ENCODE measurements at places on chromosomes 16 and 17.
A peak's percentile ranks its signal among the peaks of the same experiment; 100 is the strongest.

DNA sequence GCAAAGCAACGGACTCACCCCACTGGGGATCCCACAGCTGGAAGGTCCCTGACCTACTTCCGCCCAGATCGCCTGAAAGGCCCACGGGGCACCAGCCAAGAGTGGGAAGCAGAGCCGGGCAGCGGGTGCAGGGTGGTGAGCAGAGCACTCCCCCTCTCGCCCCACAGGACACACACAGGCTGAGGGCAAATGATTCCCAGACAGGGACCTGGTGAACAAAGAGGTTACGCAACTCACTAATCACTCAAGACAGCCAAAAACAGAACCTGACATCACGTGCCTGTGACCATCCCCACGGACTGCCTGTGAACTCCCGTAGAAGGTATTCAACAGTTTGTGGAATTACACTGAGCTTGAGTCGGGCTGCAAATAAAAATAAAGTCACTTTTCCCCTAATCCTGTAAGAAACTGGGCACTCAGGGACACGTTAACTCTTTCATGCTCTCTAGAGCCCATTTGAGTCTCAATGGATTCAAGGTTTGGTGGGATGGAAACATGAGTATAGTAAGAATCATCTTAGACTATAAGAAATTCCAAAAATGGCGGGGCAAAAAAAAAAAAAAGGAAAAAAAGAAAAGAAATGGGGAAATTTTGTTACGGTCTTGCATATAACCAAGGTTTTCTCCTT lies 396.1 kb downstream of the SOX9 start:
- DNase-seq, result peak; percentile 21

DNA sequence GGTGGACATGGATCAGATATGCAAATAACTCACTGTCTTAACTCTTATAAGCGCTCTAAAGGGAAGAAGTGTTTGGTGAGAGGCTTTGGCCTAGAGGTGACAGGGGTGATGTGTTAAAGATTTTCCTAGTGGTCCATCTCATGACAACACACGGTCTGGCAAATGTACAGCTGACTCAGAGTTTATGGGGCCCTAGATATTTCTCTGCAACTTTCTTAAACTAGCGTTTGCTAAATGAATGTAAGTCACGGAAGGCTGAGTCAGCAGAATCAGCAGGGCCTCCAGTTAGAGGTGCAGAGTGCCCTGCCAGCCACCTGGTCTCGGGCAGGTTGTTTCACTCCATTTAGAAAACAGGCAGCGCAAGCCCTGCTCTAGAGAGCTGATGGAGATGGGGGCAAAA lies 40.1 kb downstream of the CLEC16A start:
- DNase-seq, result peak; percentile 68

- no peak for DNase-seq
Measured at GRCh38 chr17:75266316-75267152, 4.5 kb downstream of the MIF4GD start.

DNA sequence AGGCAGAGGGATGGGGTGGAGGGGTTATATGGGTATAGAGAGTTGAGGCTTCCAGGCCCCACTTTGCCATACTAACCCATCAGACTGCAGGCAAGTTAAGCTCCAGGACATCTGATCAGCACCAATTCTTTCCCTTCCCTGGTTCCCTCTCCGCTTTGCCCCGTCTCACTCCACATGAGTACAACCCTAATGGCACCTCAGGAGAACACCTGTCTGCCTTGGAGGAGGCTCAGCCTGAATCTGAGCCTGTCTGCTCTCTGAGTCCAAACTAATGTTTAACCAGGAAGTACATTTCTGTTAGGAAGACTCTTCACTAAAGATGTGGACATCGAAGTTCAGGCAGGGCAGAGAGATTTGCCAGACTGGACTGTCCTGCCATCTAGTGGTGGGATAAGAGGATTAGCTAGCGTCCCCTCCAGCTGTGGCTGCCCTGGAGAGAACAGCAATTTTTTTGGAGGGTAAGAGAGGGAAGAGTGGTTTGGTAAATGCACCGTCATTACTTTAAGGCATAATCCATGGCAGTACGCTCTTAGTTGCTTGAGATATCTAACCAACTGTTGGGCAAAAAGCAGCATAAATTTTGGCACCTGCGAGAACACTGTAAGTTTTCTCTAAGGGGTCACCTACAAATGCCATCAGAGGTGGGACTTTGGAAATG lies 29.2 kb upstream of the LRRC75A start:
- DNase-seq, result peak; percentile 87

GRCh38 chr17:82645516-82645915 lies 2.7 kb downstream of the WDR45B start:
- peak; percentile 19 for DNase-seq

GRCh38 chr16:17509194-17509593 lies 38.4 kb upstream of the XYLT1 start:
- no peak for DNase-seq

DNA sequence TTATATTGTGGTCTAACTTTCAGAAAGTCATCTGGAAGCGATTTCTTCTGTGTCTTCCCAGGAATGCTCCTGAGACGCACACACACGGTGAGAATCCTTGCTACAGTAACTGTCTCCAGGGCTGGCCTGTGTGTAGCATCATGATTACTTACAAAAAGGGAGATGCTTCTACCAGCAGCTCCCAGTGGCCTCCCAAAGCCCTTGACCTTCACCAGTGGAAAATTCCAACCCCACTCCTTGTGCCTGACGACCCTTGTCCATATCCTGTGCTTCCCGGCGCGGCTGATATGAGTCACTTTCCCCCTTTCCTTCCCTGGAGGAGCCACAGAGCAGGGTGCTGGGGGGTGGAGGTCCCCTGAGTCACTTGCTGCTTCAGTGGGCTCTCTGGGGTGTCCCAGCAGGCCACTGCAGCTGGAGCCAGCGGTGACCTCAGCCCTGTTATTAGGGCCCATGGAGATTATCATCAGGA lies 22.1 kb upstream of the NAT9 start:
- DNase-seq, result peak; percentile 68

DNA sequence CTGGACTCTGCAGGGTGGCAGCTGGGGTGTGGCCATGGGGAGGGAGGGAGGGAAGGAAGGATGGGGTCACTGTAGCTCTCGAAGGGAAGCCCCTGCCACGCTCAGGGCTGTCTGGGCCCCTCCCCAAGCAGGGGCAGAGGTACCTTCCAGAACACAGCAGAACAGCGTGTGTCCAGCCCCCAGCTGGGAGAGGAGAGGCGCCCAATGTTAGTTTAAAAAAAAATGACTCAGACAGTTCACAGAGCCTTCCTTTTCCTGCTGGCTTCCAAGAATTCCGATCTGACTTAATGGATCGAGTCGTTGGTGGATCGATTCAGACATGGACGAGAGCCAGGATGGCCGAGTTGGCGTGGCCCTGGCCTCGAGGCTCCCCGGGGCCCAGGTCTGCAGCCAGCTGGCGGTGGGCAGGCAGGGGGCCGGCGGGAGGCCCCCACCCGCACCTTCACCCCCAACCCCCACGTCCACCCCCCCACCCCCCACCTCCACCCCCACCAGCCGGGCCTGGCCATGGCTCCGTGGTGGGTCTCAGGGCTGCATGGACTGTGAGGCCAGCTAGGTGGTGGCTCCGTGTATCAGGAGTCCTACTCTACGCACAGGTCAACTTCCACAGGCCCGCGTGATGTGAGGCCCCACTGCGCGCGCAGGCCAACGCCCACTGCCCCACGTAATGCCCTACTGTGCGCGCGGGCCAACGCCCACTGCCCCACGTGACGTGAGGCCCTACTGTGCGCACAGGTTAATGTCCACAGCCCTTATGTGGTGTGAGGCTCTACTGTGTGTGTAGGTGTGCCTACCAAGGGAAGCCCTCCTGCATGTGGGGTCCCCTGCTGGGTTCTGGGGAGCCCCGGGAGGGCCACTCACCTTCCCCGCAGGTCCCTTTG lies 21.8 kb downstream of the CACNA1H start:
- DNase-seq, result peak; percentile 30

- peak; percentile 67 for DNase-seq
Measured at GRCh38 chr16:47143677-47144558, at the start of gene NETO2. Gene NETO2 (minus strand): TSS chr16:47143945. CDS start chr16:47143612, 333 bp downstream.

- no peak for DNase-seq
Measured at GRCh38 chr17:19533718-19534561, at the start of gene SLC47A1. Gene SLC47A1 (plus strand): TSS chr17:19533854. CDS start chr17:19533940, 86 bp downstream.

- DNase-seq, result peak; percentile 73
Measured at GRCh38 chr16:59545721-59546120, 811.6 kb upstream of the GOT2 start.

DNA sequence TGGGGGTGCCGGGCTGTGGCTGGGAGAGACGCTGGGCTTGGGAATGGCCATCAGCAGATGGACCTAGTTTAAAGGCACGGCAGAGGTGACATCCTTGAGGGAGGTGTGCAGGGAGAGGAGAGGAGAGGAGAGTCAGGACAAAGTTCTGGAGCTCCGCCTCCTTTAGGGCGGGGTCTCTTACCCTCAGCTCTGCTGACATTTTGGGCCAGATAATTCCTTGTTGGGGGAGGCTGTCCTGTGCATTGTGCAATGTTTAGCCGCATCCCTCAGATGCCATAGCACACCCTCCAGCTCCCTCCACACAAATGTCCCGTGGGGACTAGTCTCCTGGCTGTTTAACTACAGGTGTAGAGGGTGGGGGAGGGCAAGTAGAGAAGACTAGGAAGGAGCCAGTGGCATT lies 48.3 kb downstream of the ARHGAP23 start:
- no peak for DNase-seq

DNA sequence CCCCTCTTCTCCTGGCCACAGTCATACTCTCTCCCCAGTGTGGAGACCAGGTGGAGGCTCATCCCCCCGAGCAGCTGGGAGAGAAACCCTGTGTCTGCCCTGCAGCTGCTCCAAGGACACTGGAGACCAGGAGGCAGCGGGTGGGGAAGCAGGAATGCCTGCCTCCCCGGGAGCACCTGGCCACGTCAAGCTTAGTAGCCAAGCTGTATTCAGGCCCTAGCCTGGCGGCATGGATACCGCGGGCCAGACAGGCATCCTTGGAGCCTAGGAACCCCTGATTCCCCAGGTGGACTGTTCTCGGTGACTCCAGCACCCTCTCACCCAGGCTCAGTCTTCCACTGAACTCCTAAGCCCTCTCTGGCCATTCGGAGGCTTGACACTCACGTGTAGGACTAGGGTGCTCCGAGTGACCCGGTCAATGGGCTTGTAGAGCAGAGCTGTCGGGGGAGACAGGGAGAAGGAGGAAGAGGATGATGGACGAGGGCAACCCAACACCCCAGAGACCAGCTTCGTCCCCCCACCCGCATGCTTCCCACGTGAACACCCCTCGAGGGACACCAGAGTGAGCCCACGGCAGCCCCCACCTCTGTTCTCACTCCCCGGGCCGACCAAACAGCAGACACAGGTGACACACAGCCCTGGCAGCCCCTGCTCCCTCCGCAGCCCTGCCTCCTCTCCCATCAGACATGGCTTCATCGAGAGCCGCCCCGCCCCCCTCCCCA lies 76.5 kb downstream of the TIMM22 start:
- no peak for DNase-seq

- no peak for DNase-seq
Measured at GRCh38 chr17:27313301-27313700, 19.4 kb downstream of the WSB1 start.

DNA sequence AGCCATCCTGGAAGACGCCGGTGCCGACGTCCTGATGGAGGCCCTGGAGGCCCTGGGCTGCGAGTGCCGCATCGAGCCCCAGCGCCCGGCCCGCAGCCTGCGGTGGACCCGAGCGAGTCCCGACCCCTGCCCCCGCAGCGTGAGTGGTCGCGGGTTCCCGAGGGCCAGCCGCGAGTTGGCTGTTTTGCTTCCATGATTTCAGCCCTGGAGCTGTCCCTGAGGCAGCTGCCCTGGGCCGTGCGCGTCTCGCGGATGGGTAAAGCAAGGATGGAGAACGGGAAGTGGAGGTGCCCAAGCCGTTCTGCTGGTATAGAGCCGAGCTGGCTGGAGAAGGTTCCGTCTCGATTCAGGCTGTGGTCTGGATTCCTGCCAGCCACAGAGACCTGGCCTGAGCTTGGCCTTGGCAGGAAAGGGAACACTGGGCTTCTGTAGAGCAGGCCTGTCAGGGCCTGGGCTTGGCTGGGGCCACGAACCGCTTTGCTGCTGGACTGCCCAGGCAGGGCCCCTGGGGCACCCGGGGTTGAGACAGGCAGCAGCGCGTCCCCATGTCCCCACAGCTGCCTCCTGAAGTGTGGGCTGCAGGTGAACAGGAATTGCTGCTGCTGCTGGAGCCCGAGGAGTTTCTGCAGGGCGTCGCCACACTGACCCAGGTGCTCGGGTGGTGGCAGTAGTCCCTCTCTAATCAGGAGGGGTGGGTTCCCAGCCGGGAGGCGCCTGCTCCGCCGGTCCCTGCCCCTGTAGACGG lies 941 bp upstream of the MRPS34 start:
- DNase-seq, result no peak

DNA sequence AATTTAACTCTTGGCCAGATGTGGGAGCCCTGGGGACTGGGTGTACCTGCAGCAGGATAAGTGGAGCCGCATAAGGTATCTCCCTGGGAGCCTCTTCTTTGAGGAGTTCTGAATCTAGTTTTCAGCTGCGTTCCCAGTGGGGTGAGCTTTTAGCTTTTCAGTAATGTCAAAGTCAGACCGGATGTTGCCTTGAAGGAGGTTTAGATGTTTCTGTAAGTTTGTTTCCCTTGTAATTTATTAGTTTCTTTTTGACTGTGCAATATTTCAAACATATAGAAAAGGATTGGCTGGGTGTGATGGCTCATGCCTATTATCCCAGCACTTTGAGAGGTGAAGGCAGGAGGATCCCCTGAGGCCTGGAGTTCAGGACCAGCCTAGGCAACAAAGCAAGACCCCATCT lies 98.6 kb upstream of the EEF2KMT start:
- no peak for DNase-seq
